Activated T-cell treated with anti-CD3 and anti-CD28 coated beads, Interleukin-2, amount 50 U/mL, for 4 hours (primary cell): ENCODE measurements at places on chromosomes 6 and 20. TPM values are rescaled to one million over a fixed set of nuclear protein-coding genes. Genes with fewer than 3 reads are reported as not detected.

LPA gene
- total RNA-seq, result not detected

TMEM74B gene
- total RNA-seq, result not detected

SLC12A5 gene
- total RNA-seq, result not detected

SOX18 gene
- total RNA-seq, result 0.13 TPM

DEFB126 gene
- not detected for total RNA-seq

RSPO3 gene
- not detected for total RNA-seq

TFAP2C gene
- total RNA-seq, result not detected

ADTRP gene
- 15.6 TPM for total RNA-seq

CALHM4 gene
- total RNA-seq, result not detected

PEX3 gene
- 26.5 TPM for total RNA-seq

NKX2-4 gene
- not detected for total RNA-seq

POM121L2 gene
- not detected for total RNA-seq

SCRT2 gene
- not detected for total RNA-seq

OCSTAMP gene
- total RNA-seq, result not detected

KDM1B gene
- 11.0 TPM for total RNA-seq

DBNDD2 gene
- 13.3 TPM for total RNA-seq

APCDD1L gene
- not detected for total RNA-seq

CLPSL1 gene
- not detected for total RNA-seq

BPIFB3 gene
- not detected for total RNA-seq

SRSF12 gene
- 0.11 TPM for total RNA-seq

C20orf144 gene
- total RNA-seq, result 0.20 TPM

DNAH8 gene
- 0.11 TPM for total RNA-seq

EDN1 gene
- total RNA-seq, result 0.25 TPM

KIFC1 gene
- 7.3 TPM for total RNA-seq

TAP1 gene
- 505 TPM for total RNA-seq

ZNF311 gene
- 0.52 TPM for total RNA-seq

SPAG4 gene
- 1.6 TPM for total RNA-seq

HLA-DQB1 gene
- 6.2 TPM for total RNA-seq

EPHA7 gene
- total RNA-seq, result not detected

VSX1 gene
- not detected for total RNA-seq

MROH8 gene
- total RNA-seq, result 0.30 TPM

JPH2 gene
- not detected for total RNA-seq

IL17F gene
- 1.8 TPM for total RNA-seq

TRIM15 gene
- total RNA-seq, result not detected

SEMG1 gene
- total RNA-seq, result not detected

ASCC3 gene
- total RNA-seq, result 59.3 TPM

SLC22A1 gene
- 7.0 TPM for total RNA-seq

PARD6B gene
- total RNA-seq, result 8.4 TPM

RHAG gene
- total RNA-seq, result not detected

SLC22A3 gene
- not detected for total RNA-seq

VGLL2 gene
- total RNA-seq, result not detected

MTO1 gene
- 35.1 TPM for total RNA-seq

OR2J3 gene
- total RNA-seq, result not detected

FUT9 gene
- total RNA-seq, result not detected

BHLHE23 gene
- not detected for total RNA-seq

NKAIN2 gene
- not detected for total RNA-seq

TCP11 gene
- not detected for total RNA-seq

ZNF334 gene
- total RNA-seq, result 0.49 TPM

RSPH9 gene
- total RNA-seq, result not detected

NMBR gene
- not detected for total RNA-seq

FRK gene
- total RNA-seq, result 0.03 TPM

MUC21 gene
- total RNA-seq, result not detected

C6orf58 gene
- total RNA-seq, result not detected

TULP1 gene
- total RNA-seq, result not detected

ADGRF1 gene
- total RNA-seq, result 0.13 TPM

GHRH gene
- not detected for total RNA-seq
